Cerebellar nuclear complex (tissue), 1 donor: ENCODE measurements at places on chromosomes 3 and 15.

DNA sequence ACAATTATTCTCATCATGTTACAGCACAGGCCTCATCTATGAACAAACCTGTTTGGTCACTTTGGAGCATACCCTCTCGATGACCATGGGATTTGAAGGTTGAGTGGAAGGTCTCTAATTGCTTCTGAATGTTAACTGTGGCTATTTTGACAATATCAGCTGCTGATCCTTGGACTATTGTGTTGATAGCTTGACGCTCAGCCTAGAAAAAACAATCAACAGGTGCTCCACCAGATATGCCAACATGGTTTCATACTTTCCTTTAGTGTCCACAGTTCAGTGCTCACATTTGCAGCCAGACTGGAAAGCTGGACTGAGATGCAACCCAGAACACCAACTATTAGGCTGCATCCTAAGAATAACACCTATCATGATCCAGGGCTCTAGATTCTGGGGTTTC lies 109.7 kb downstream of the POLQ start:
- no peak for DNase-seq

DNA sequence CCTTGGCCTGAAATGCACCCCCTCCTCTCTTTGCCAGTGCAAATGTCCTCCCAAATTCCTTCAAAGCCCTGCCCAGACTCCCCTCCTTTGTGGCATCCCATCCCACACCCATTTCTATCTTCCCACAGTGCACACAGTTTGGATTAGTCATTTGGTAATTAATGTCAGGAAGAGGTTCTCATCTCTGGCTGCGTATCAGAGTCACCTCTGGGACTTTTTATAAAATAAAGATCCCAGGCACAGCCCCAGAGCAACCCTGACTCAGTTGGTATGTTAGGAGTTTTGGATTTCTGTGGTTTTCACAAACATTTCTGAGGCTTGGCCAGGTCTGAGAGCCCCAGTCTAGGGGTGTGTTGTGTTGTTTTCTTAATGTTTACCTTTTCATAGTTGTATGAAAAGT lies 41.6 kb downstream of the C3orf20 start:
- DNase-seq: no peak

DNA sequence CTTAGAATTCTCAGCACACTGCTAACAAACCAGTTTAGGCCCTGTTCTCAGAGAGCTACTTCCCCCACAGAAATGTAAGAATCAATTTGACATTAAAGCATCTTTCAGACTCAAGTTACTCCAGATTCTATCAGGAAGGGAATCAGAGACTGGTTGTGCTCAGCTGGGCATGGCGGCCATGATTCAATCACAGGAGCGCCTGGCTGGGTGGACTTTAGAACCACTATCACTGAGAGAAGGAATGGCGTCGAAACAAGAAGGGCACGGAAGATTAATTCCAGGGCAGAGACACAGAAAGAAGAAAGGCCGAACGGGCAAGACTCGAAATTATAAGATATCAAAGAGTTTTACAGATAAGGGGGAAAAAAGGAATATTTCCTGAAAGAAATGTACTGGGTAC lies 6.2 kb downstream of the TNIK start:
- DNase-seq: no peak

GRCh38 chr15:72231066-72231832 lies at the start of gene PKM:
Gene PKM, minus strand, starts transcription at chr15:72231190. Its CDS starts 12,093 bp downstream, at chr15:72219097.
- peak; percentile 47 for DNase-seq

DNA sequence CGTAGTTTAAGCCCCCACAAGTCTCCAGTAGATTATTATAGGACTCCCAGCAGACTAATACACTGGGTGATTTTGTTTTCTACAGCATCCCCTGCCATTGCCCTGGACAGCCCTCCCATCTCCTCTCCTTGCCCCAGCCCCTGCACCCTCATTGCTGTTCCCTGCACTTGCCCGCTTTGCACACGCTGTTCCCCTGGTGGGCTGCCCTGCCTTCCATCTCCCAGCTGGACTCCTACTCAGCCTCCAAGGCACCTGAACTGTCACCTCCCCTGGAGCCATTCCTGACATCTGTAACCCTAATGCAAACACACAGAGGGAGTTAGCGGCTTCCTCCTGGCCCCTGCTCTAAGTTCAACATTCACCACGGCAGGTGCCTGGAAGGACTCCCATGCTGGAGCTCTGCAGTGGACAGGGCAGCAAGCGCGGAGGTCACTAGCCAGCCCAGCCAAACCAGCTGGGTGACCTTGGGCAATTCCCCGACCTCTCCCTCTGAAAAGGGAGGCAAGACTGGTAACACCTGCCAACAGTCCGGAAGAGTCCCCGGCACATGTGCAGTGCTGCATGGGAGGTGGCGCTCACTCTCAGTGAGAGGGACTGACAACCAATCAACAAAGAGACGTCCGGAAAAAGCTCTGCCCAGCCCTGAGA lies 38.8 kb upstream of the IQSEC1 start:
- no peak for DNase-seq

DNA sequence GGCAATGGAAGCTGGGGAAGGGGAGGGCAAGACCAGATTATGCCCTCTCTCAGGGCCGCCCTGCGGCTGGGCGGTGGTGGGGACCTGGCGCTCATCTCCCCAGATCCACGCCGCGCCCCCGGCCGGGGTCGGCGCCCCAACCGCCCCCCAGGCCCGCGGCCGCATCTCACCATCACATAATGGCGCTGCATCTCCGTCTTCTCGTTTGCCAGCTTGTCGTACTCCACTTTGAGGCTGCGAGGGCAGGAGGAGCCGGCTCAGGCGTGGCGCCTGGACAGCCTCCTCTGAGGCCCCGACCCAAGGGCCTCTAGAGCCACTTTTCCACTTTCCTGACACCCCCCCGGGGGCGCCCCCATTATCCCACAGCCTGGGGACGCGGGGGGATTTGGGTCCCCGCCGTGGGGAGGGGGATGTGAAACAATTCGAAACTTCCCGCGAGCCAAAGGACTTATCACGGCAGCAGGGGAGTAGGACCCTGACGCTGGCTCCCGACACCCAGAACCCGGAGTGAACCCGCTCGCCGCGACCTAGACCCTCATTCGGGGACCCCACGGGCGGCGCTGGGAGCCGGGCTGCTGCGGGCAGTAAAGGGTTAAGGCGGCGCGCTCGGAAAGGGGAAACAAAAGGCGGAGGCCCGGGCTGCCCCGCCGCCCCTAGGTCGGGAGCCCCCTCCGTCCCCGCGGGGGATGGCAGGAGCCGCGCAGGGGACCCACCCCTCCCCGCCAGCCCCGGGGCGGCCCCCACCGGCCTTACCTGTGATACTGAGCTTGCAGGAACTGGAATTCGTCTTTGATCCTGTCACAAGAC lies 2.1 kb downstream of the TLE3 start:
- no peak for DNase-seq

DNA sequence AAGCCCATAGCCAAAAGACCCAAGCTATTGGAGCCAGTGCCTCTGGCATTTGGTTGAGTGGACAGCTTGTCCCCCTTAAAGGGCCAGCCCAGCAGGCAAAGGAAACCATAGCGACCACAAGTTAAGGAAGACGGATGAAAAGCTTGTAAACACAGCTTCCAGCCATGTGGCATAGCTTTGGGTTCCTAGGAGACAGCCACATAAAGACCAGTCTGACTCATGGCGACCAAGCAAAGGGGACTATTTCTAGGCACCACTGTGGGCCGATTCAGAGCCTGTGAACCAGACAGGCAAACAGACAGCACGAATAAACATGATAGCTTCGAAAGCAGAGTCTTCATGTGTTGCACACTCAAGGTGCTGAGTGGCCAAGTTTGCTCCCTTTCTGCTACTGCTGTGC lies 30.5 kb upstream of the SRGAP3 start:
- no peak for DNase-seq

DNA sequence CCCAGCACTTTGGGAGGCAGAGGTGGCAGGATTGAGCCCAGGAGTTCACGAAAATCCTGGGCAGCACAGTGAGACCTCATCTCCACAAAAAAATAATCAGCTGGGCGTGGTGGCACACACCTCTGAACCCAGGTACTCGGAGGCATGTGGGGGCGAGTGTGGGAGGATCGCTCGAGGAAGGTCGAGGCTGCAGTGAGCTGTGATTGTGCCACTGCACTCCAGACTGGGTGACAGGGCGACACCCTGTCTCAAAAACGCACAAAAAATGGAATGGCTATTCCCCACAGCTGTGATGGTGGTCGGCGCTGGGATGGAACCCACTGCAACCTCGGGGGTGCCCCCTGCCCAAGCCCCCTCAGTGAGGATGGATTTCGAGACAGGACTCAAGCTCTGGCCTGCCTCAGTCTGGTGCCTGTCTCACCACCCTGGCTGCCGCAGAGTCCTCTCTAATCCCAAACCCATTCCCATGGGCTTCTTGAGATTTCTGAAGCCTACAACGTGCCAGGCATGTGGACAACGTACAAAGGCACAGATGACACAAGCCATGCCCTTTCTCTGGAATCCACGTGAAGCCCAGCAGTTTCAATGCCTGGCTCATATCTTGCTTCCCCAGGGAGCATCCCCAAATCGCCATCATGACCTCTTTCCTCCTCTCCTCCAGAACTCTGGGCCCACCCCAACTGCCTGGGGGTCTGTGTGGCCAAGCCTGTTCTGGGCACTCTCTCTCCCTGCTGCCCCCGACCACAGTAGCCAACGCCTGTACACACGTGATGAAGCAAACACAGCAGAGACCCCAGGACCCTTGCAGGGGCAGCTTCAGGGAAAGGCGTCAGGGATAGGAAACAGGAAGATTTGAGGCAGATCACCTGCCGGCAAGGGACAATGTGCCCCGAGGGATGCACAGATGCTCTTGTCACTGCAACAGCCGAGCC lies 32.4 kb downstream of the ADAMTS17 start:
- no peak for DNase-seq

DNA sequence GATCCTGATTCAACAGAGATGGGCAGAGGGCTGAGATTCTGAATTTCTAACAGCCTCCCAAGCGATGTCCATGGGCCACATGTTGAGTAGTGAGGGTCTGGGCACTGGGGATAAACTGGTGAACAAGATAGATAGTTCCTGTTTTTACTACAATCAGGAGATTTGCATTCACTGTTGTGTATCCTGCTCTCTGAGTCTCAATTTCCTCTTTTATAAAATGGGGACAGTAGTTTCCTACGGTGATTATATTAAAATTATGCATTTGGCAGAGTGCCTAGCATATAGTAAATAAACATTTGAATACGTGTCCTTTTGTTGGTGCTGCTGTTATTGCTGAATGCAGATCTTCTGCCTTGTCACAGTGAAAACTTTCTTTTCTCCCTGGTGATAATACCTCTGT lies 102.5 kb downstream of the MYH15 start:
- no peak for DNase-seq
